ENCODE measurements at places on chromosomes 7 and 10.

- no peak for DNase-seq
Observed at GRCh38 chr7:128073671-128074310, 42.6 kb upstream of the LRRC4 start.

DNA sequence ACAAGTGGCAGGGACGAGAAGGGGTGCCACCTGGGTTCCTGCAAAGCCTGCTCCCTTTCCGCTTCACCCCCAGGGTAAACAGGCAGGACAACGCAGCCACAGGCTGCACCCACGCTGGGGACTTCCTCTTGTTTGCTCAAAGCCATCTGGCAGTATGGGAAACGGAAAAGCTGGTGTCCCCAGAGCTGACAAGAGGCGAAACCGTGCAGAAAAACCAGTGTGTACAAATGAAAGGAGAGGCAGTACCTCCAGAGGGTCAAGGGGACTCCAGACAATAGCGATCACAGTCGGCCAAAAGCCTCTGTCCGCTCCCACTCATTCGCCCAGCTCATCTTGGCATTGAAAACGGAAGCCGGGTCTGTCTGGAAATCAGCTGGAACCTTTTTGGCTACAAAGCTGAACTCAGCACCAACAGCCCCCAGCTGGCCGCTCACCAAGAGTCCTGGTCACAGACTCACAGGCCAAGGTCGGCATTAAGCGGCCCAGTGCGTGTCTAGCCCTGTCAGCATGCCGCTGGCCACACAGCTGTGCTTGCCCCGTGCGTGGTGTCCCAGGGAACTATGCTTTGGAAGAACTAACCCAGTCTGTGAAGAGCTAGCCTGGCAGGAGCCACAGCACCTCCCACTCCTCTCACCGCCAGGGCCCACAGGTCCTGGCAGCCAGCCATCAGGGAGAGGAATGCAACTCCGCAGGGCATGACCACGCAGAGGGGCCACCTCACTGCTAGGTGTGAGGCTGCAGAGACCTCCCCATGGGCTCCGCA, 10.4 kb downstream of the TNS3 start:
- no peak for DNase-seq

- DNase-seq = no peak
Observed at GRCh38 chr7:96675548-96675947, 34.1 kb downstream of the SEM1 start.

GRCh38 chr10:61971003-61971325, 69.5 kb downstream of the ARID5B start:
- no peak for DNase-seq

GRCh38 chr10:32376771-32377170, 29.8 kb upstream of the EPC1 start:
- no peak for DNase-seq

DNA sequence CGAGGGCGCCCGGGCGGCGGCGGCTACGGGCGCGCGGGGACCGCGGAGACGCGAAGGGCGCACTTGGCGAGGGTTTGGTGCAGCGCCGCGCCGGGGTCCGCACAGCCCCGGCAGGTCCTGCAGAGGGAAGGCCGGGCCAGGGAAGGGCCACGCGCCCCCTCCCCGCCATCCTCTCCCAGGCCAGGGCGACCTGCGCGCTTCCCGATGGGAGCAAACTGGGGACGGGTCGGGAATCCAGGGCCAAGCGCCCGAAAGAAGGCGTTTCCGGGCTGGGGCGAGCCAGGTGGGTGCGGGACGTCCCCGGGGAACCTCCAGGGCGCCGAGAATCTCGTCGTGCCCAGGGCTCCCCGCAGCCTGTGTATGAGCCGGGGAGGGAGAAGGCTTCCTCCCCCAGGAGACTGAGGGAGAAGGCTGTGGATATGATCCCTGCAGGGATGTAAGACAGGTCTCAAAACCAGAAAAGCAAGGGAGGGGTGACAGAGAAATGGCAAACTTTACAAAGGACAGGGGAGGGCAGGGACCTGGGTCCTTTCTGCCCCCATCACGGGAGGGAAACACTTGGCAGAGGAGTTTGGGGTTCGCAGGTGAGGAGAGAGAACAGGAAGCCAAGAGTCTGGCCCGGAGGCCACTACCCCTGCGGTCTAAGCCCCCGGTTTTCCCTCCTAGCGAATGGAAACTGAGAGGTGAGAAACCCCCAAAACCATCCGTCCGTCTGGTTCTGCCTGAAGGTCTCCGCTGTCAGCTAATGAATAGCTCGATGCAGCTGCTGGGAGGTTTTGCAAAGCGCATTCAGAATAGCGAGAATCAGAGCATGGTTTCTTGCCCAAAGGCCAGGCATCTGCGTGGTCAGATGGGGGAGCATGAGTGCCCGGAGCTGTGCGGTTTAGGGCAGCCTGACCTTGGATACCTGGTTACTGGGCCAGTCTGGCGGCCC, 674 bp downstream of the AMZ1 start:
- DNase-seq = no peak

- DNase-seq = no peak
Observed at GRCh38 chr10:98154076-98154475, 19.6 kb downstream of the R3HCC1L start.

- DNase-seq = no peak
Observed at GRCh38 chr7:129373651-129374428, 60.4 kb upstream of the STRIP2 start.

DNA sequence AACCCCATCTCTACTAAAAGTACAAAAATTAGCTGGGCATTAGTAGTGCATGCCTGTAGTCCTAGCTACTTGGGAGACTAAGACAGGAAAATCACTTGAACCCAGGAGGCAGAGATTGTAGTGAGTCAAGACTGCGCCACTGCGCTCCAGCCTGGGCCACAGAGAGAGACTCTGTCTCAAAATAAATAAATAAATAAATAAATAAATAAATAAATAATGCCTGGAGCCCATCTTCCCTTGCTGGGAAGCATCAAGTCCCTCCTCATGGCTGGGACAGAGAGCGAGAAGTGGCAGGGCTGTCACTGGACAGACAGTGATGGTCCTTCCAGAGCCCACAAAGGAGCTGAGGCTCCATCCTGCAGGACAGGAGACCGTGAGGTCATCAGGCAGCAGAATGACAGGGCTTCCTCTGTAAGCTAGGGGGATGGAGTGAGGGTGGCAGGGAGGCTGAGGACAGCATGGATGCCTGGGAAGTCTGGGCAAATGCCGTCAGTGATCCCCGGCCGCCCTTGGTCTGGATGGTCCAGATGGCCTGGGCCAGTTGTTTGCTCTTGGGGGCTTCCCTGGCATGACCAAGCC, 36.4 kb upstream of the ELN start:
- DNase-seq = no peak

- no peak for DNase-seq
Observed at GRCh38 chr10:114103284-114103683, 59.6 kb downstream of the ADRB1 start.

- DNase-seq = no peak
Observed at GRCh38 chr7:117458977-117459583, 20.7 kb upstream of the CFTR start.
